Dermis blood vessel endothelial cell (primary cell): ENCODE measurements at places on chromosomes 6 and 20. TPM values are rescaled to one million over a fixed set of nuclear protein-coding genes. Genes with fewer than 3 reads are reported as not detected.

GRCh38 chr20:25444556-25444955 is 37.1 kb downstream of the GINS1 start:
- DNase-seq, result no peak

DNA sequence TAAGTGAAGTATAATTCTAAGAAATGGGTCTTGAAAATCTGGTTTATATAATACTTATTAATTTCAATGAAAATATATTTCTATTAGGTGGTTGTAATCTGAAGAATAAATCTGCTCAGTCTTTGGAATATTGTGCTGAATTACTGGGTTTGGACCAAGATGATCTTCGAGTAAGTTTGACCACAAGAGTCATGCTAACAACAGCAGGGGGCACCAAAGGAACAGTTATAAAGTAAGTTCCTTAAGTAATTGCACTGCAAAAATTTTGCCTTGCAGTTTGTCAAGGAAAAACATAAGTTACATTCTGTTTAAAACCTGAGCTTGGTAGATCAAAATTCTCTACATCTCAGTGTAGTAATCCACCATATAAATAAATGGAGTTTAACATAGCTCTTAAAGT is 106.0 kb downstream of the MYO6 start:
- peak; percentile 76 for DNase-seq

VAPB gene
- 16.5 and 26.5 TPM in 2 replicates for total RNA-seq

DNA sequence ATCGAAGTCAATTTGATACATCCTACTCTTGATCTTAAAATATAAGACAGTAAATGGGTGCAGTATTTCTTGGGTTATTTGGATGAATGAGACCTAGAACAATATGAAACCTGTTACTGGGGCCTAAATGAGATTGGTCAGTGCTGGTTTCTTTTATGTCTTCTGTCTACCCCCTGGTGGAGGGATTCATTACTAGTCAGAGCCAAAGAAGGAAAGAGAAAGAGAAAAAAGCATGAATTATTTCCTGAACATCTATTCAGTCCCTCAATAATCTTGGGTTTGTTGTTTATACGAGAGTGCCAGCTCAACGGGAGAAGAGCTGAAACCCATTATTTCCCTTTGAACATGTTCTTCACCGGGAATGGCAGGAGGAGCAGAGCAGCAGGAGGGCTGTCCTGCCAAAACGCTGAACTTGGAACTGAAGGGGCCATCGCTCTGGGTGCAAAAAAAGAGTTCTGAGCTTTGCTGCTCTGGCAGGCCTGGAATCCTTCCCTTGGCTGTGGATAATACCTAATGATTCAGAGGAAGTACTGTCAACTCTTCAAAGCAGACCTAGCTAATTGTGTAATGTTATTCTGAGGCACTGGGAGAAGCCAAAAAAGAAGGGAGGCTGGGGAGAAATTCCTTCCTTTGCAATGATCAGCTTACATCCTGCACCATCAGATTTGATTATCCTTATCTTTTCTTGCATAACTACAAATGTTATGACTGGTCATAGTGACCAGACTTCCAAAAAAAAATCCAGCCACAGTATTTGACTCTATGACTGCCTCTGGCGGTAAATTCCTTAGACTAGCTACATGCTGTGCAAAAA is 72.0 kb downstream of the BLOC1S5 start:
- DNase-seq, result peak; percentile 90

- DNase-seq, result no peak
Measured at GRCh38 chr20:3874194-3874844, 14.9 kb upstream of the PANK2 start.

GRCh38 chr6:168221497-168222079 is 98.0 kb downstream of the DACT2 start:
- no peak for DNase-seq

FNDC1 gene
- total RNA-seq, result not detected in 2 replicates

GRCh38 chr6:5156627-5157026 is 71.5 kb downstream of the PPP1R3G start:
- DNase-seq, result no peak

DNA sequence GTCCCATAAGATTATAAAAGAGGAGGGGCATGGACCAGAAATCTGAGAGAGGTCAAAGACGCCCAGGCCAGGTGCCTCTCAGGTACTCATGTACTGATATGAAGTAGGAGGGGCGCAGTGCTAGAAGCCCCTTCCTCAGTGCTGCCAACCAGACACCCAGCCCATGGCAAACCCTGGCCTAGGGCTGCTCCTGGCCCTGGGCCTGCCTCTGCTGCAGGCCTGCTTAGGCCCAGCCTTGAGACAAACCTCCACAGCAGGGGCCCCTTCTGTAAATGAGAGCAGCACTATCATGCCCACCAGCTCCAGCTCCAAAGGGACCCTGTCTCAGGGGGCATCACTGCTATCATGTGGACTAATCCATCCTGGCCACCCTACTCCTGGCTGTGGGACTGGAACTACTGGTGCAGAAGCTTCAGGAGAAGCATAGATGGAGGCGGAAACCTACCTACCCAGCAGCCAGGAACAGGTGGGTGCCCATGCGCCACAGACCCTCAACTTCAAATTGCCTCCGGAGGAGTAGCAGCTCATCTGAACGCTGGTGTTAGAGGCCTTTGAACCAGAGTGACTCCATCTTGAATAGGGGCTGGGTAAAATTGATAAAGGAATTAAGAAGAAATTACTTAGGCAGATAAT is 72.4 kb upstream of the LGSN start:
- no peak for DNase-seq

- DNase-seq, result no peak
Measured at GRCh38 chr6:145189836-145190235, 545.5 kb downstream of the EPM2A start.

DEF6 gene
- 0.88 and 1.0 TPM in 2 replicates for total RNA-seq

DNA sequence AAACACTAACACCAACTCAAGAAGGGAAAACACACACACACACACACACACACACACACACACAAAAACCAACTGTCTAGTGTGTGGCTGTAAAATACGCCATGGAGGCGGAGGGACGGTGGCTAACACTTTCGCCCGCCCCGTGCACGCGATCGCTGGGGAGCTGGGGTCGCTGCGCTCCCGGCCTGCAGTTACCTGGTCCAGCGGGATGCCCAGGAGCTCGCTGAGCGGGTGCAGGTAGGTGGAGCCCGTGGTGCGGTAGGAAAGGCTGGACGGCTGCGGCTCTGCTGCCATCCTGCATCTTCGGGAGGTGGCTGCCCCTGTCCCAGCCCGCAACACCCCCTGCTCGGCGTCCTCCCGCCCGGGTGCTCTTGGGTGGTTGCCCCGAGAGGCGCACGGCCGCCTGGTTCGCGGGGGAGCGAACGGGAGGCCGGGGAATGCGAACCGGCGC is 303 bp downstream of the MBOAT1 start:
- no peak for DNase-seq

TRIM31 gene
- not detected in 2 replicates for total RNA-seq

DNA sequence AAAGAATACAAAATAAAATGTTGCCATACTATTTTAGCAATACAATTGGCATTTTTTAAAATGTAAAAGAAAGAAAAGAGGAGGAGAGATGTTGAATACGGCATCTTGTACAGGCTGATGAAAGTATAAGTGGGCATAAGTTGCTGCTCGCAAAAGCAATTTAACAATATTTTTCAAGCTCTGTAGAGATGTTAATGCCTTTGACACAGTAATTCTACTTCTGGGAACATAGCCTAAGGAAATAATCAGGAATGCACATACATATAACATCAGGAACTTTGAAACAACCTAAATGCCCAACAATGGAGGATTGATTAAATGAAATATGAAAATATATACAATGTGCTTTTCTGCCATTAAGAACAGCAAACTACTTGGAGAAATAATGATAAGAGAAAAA is 80.2 kb downstream of the LRRC1 start:
- no peak for DNase-seq

GRCh38 chr6:45609141-45609638 is 231.5 kb upstream of the SUPT3H start:
- no peak for DNase-seq

BHLHE23 gene
- not detected in 2 replicates for total RNA-seq

CGAS gene
- 4.1 and 8.7 TPM in 2 replicates for total RNA-seq

TNFRSF6B gene
- 16.8 and 22.0 TPM in 2 replicates for total RNA-seq

RSPH9 gene
- 0.23 and 0.34 TPM in 2 replicates for total RNA-seq

DNA sequence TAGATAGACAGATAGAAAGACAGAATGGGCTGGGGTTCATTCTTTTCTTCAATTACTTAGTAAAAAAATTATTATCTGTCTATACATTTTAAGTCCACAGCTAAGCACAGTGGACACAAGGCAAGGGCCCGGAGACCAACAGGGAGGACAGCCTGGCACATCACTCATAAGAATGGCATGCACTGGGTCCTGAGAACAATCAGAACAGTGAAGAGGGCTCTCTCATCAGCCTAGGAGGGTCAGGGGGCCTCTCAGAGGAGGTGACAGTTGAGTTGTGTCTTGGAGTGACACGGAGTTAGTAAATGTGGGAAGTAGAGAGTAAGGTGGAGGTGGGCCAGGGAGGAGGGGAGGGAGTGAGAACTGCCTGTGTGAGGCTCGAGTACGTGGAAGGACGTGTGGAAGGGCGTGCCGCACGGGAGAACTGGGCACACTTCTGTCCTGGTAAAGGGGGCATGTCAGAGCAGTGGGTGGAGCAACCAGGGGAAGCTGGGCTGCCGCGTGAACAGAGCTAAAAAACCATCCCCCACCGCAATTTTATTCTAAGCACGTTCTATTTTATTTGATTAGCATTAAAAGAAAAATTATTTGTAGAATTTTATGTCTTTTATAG is 45.1 kb upstream of the DSP start:
- no peak for DNase-seq

DNA sequence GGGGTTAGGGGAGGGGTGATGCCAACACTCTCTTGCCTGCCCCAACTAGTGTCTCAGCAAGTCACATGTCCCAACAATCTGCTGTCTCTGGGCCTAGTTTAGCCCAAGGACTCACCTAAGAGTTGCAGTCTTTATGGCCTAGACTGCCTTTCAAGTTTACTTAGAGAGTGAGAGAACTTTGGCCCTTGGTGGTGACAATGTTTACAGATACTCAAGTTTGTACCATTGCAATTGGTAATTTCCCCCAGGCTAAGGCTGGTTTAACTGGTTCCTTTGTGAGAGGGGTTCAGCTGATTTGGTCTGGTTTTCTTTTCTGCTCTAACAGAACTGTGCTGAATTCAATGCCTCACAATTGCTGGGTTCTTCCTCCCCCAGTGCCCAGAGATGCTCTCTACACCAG is 1279.9 kb upstream of the EYS start:
- no peak for DNase-seq

ULBP2 gene
- total RNA-seq, result 2.0 and 3.7 TPM in 2 replicates

DACT2 gene
- total RNA-seq, result not detected in 2 replicates

GRCh38 chr20:31713312-31714273 is 9.1 kb downstream of the BCL2L1 start:
- DNase-seq, result peak; percentile 89

- no peak for DNase-seq
Measured at GRCh38 chr6:166440106-166440505, 57.4 kb upstream of the MPC1 start.

DNA sequence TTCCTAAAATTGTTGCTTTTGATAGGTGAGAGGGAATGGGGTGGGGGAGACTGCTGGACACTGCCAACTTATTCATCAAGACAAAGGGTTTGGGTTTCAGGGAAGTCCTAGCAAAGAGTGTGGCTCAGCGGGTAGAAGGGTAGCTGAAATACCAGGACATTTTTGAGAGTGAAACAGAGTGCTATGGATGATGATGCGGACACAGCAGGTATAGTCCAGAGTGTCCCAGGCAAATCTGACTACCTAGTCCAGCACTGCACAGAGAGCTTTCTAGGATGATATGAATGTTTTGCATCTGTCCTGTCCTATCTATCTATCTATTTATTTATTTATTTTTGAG is 154.3 kb downstream of the BCAS1 start:
- no peak for DNase-seq

DNA sequence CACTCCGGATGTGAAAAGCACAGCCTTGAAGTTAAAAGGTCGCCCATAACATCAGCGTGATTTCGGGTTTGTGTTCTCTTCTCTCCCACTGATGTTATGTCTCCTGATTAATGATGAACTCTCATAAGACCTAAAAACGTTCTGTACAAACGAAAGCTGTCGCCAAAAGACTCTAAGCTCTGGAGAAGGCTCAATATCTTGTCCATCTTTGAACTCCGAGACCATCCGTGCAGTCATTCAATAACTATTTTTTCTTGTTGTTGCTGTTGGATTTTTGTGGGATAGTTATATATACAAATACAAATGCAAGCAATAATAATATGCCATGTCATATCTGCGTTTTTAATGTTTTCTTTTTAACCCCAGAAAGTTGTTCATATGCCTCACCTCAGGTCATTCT is 291.8 kb upstream of the MARCKS start:
- DNase-seq, result no peak

DNA sequence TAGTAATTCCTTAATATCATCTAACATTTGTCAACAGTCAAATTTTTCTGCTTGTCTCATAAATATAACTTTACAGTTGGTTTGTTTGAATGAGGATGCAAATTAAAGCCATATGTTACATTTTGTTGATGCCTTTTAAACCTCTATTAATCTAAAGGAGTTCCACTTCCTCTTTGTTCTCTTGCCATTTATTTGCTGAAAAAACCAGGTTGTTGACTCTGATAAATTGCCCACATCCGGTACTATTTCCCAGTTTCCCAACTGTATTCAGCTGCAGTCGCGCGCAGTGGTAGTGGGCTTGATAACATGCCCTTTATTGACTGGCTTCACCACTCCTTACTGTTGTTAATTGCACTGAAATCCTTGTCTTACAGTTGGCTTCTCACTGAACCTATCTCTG is 32.8 kb upstream of the SIRPB2 start:
- peak; percentile 21 for DNase-seq

GRCh38 chr6:113824411-113824810 is 32.7 kb upstream of the MARCKS start:
- DNase-seq, result no peak

ZC3H12D gene
- total RNA-seq, result 0.17 and 0.23 TPM in 2 replicates

DNA sequence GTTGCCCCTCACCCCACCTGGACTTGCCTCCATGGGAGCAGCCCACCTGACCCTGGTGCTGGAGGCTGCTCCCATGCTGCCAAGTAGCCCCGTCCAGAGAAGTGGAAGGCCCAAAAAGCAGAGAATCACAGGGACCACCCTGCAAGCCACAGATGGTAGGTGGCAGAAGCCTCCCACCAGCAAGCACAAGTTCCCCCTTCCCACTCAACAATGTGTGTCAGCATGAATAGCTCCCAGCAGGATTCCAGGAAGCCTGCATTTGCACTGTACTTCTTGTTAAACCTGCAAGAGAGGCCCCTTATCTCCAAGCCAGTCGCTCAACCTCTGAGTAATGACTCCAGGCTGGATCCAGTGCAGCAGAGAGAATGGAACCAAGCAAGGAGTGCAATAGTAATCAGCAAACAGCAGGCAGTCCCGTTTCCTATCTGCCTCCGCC is 180.8 kb upstream of the CST7 start:
- DNase-seq, result no peak
